ENCODE measurements at places on chromosomes 5 and 9.

DNA sequence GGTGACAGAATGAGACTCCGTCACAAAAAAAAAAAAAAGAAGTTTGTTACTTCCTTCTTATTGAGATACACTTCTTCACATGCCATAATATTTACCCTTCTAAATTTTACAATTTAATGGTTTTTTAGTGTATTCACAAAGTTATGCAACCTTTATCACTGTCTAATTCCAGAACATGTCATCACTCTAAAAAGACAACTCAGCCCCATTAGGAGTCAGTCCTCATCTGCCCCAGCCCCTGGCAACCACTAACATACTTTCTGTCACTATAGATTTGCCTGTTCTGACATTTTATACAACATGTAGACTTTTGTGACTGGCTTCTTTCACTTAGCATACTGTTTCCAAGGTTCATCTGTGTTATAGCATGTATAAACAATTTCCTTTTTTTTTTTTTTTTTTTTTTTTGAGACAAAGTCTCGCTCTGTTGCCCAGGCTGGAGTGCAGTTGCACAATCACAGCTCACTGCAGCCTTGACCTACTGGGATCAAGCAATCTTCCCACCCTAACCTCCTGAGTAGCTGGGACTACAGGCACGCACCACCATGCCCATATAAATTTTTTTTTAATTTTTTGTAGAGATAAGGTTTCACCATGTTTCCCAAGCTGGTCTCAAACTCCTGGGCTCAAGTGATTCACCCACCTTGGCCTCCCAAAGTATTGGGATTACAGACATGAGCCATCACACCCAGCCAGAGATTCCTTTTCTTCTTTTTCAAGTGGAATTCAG is 18.0 kb downstream of the AQP3 start:
- DNase-seq: no peak

GRCh38 chr5:126536874-126537273 is 58.1 kb downstream of the ALDH7A1 start:
- DNase-seq: no peak

DNA sequence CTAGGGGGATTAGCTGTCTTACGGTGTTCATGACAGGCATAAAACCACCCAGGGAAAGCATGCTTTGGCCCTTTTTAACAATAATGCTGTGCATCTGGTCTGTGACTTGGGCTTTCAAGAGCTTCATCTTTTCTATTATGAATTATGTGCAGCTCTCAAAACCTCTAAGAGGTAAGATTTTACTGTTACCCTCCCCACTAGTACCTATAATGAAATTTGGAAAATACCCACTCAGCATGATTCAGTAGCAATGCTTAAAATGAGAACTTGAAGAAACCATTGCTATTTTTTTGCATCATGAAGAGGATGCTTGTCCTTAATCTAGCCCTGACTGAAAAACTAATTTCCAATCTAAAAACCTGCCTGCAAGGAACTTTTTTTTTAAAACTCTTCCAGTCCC is 5.8 kb upstream of the LHFPL2 start:
- no peak for DNase-seq

DNA sequence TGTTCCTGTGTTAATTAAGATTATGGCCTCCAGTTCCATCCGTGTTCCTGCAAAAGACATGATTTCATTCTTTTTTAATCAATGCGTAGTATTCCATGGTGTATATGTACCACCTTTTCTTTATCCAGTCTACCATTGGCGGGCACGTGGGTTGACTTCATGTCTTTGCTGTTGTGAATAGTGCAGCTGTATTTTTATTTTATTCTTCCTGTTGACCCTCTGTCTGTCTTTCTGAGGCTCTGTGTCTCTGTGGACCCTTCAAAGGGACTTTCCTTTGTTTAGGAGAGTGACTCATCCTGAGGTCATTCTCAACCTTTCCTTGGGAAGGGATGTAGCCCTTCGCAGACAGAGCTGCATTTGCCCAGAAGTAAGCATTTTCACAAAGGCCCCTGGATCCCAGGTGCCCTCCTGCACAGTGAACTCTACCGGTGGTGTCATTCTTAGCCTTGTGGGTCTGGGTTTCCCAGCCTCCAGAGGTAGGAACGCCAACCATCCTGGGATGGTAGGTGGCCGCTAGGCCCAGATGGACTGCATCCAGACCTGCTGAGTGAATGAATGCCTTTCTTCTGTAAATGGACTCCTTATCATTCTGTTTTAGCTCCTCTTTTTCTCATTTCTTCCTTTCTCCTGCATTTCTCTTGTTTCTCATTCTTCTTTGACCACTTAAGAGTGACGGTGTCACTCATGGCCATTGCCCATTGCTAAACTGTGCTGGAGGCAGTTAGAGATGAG is 22.4 kb downstream of the TRIO start:
- DNase-seq: no peak

DNA sequence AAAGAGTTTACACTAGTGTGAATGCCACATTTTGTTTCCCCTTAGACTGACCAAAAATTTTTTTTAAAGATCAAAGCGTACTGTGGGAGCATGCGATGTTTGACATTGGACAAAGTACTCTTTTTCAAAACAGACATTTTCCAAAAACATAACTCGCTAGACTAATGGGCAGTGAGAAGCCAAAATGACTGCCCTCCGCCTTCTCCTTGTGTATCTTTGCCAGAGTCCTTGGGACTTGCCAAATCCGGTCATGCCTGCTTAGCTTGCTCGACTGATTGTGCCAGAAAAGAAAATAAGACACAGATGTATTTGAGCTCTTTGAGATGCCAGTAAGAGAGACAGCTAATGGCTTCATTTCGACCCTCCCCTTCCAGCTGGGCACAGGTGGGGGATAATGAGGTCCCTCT is 157.5 kb downstream of the MAPKAP1 start:
- DNase-seq: no peak

DNA sequence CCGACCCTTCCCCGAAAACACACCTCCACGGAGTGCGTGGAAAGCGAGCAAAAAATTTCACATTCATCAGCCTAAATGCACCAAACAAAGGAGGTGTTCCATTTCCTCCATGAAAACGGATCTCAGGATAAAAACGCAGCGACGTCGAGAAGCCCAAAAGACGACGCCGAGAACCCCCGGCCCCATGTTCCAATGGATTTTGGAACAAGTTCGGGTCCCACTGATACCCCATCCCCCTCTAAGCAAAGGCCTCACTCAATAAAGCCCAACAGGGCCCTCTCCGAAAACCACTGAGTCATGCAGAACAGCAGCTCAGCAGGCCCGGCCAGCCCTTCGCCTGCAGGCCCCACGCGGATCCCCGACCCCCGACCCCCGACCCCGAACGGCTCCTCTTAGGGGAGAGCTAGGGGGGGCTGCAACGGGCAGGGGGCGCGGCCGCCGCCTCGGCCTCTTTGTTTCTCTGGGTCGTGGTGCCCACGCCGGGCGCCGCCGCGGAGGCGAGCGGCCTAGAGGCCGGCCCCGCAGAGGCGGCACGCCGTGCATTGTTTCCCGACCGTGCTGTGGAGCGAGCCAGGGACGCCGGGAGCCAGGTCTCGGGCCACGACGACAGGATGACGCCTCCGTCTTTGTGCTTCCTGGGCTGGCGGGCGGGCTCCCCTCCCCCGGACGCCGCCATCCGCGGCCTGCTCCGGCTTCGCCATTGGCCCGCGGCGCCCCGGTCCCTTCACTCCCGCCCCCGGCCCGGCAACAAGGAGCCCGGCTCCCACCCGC is 915 bp downstream of the ZFAND5 start:
- DNase-seq: no peak
